NCI-H524 treated with DMSO at 0.1 percent for 48 hours (cell line): ENCODE measurements at places on chromosomes 3 and 15.
A peak's percentile ranks its signal among the peaks of the same experiment; 100 is the strongest.

DNA sequence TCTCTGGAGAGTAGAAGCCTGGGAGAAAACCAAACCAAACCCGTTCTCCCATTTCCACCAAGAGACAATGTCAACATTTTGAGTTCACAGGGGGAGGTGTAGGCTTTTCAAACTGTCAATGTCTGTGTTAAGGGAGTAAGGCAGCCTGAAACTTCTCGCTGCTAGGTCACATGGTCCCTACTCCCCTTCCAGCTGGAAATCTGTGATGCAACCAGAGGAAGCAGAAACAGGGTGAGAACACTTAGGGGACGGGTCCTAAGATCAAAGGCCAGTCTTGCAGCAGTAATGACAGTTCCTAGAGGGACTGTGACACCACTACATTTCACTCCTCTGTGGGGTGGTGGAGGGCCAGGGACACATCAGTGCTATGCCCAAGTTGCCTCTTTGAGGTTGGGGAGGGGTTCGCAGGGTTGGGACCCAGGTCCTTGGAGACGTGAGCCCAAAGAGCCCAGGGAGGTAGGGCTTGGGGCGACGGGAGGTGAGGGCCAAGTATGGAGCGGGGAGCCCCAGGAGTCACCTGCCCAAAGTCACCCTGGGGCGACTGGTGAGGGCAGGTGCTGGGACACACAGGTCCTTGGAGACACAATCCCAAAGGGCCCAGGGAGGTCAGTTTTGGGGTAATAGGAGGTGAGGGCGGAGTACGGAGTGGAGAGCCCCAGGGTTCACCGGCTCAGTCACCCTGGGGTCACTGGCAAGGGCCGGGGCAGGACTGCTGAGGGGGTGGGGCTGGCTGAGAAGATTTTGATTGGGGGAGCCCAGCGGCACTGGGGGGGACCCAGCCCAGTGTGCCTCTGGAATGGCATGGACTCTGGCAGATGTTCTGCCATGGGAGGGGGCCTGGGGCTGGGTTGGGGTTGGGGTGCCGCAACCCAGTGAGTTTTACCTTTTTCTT is 582 bp downstream of the GOLGA6L2 start:
- DNase-seq: no peak

- no peak for DNase-seq
These were observed 34.4 kb downstream of the RAF1 start for GRCh38 chr3:12629560-12629959.

GRCh38 chr3:108125550-108126071 is 34.8 kb upstream of the CD47 start:
- DNase-seq: no peak

GRCh38 chr3:88113311-88114162 is 36.2 kb upstream of the C3orf38 start:
- DNase-seq: no peak

DNA sequence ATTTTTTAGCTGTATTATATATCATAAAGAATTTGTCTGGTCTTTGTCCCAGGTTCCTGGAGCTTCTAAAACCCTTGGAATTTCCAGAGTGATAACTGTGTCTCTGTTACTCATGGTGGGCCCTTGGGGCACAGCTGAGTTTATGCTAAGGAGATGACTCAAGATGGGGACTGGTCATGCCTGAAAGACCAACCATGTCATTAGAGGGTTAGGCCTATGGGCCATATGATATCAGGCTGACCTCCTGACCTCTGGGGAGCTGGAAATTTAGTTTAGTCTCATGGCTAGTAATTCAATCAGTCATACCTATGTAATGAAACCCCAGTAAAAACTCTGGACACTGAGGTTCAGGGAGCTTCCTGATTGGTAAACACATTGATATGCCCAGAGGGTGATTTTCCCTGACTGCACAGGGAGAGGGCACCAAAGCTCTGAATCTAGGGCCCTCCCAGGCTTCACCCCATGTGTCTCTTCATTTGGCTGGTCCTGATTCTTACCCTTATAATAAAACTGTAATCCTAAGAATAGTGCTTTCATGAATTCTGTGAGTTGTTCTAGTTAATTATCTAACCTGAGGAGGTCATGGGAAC is 69.6 kb downstream of the EEFSEC start:
- no peak for DNase-seq

GRCh38 chr3:58646503-58646902 is 20.1 kb downstream of the FAM3D start:
- no peak for DNase-seq

DNA sequence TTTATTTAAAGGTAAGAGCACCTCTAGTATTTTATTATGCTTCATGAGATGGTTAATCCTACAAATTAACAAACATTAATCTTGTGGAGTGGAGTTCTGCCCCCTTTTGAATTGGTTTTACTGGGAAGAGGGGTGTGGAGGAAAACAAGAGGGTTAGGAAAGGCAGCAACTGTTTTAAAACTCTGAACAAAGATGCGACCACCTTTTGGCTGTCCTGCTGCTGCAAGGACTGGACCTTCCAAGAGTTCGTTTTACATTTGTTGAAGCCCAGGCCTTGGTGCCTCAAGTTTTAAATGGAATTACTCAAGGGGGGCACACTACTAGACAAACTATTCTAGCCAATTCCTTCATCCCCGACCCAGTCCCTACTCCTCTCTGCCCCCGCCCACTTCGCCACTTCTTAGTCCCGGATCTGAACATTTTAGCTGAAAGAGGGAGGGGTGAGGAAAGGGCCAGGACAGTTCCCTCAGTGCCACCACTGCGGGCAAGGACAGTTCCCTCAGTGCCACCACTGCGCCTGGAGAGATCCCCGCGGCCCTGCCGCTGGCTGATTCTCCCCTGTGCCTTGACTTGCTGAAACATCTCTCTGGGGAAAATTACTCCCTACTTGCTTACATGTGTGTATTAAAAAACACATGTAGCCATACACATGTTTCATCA is 11.2 kb downstream of the SOX2 start:
- no peak for DNase-seq

DNA sequence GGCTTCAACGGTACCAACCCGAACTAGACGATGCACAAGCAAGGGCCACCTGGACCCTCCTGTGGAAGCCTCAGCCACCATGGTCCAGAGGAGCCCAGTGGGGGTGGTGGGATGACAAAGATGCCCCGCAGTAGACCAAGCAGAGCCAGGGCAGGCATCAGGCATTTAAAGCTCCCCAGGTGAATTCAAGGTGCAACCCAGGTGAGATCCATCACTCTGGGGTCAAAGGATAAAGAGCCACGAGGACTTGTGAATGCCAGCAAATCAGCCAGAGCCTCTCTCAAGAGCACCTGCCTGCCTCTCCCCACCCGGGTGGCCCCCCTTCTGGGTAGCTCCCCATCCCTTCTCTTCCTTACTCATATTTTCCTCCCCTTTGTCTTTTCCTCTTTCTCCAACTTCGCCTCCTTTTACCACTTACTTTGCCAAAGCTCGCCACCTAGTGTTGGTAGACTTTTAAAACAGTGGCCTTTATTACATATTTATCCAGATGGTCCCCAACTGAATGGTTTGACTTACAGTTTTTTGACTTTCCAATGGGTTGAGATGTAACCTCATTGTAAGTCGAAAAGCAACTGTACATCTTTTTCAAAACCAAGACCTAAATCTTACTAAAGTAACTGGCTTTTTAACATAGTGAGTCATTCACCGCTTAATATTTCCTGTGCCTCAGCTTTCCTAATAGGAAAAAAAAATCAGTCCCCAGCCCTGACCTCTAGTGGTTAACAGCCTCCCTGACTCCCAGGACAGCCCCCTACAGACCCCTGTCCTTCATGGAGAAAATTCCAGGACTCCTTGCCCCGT is 18.8 kb downstream of the PLA2G4F start:
- DNase-seq: peak; percentile 59

- no peak for DNase-seq
These were observed 245.4 kb downstream of the GBE1 start for GRCh38 chr3:81516042-81516441.

GRCh38 chr3:177488740-177489139 is 291.5 kb upstream of the TBL1XR1 start:
- no peak for DNase-seq

DNA sequence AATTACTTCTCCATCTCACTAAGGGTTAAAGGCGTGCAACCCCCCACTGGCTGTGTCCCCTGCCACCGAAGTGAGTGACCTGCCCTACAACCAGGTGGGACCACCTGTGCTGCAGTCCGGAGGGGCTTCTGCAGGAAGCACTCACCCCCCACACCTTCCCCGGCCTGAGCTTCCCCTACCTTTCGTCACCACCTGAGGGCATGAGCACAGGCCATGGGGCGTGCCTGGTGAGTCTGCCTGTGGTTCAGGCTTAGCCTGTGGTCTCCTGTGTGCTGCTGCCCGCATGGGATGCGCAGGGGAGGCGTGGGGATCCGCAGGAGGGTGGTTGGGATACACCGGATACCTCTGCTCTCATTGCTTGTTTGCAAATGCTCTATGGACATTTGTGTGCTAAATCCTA is 46.0 kb downstream of the KLHL25 start:
- DNase-seq: no peak

DNA sequence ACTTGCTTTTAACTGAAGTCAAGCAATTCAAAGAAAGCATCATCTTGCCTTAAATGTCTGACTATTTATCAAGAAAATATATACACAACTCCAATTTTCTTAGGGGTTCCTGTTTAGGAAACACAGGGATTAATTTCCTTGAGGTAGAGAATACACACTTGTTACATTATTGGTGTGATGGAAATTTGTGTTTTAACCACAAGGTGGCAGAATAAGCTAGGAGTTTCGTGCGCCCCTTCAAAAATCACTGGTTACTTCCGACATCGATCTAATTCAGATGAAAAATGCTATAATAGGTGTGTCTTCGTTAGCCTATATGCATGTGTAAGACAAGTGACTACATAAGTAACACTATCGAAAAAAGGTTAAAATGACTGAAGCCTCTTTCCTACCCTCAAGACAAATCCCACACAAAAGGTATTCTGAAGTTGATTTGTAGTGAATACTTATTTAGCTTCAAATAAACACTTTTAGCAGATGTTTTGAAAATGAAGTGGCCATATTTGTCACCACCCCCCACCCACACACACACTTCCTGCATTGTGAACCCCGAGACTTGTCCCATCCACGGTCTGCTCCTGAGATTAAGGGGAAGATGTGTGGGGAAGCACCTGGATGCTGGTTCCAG is 246.5 kb downstream of the ROBO1 start:
- peak; percentile 11 for DNase-seq

DNA sequence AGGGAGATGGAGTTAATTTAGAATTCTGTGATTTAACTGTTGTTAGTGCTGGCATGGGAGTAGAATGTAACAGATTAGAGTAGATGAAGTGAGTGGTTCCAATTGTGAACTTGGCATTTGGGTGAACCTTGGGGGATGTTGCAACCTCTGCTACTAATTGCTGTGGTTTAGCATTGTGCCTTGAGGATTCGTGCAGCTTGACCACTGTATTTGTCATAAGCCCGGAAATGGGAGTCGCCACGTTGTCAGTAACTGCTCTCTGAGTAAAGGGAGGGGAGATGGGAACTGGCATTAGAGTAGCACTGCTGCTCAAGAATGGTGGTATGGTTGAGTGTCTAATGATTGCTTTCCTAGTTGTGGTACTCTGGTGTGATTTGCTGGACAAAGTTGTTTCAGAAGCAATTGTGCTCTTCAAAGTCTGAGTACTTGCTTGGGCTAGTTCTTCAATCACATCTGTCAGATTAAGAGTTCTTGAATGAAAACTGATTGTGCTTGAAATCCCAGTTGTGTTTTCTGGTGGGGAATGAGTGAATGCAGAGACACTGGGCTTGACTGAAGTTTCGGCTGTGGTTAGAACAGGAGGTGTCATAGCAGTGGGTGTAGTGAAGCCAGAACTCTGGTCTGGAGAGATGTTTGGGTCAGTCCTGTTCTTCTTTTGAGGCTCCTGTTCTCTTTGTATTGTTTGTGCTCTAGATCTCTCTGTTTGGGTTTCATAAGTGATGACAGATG is 15.4 kb downstream of the IGSF10 start:
- DNase-seq: no peak

DNA sequence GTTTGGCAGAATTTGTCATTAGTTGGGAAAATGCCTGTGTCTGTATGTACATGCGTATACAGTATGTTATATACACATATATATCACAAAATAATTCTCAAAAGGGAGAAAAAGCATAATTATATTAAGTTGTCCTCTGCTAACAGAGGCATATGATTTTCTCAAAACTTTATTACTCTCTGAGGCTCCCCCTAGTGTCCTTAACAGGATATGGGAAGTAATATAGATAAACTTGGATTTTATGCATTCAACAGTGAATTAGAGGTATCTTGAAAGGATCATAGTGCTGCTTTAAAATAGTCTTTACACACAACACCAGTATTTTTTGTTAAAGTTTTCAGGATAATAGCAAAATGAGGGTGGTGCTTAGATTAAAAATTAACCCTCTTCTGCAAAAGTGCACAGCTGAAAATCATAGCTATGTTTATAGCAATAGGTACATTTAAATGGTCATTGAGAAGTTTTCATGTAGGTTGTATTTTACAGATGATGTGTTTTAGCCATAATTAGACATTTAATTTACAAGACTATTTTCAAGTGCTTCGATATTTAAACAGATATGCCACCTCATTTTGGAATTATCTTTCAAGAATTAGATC is 454.0 kb upstream of the ROBO2 start:
- DNase-seq: no peak

GRCh38 chr15:27845535-27846369 is 253.4 kb downstream of the OCA2 start:
- DNase-seq: no peak

- DNase-seq: no peak
These were observed 163.4 kb downstream of the PTPRG start for GRCh38 chr3:61724801-61725200.

DNA sequence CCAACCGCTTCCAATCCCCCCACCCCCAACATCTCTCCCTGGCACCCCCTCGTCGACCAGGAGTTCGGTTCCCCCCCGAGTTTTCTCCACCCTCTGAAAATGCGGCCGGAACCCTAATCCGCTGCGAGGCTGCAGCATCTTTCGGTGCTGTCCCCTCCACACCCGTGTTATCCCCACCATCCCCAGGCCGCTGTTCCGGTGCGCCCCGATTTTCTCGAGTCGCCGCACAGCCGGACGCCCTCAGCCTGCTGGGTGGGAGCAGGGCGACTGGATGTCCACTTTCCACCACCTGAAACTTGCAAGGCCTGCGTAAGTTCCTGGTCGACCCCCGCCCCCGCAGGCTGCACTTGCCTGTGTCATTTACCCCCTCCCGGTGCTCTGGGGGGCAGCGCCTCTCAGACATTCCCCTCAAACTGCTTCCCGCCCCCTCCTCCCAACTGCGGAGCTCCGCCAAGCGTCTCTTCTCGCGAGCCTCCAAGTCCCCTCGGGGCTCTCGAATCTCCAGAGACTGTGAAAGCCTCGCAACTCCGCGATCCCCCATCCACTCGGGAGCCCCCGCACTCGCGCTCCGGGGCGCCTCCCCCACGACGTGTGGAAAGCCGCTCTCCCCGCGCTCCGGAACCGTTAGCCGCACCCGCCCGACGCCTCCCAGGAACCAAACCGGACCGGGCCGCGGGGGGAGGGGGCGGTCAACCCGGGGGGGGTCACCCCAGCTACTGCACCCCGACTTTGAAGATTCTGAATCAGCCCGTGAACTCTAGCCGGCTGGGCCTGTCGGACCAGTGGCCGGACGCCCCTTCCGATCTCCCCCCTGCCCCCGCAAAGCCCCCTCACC is 566 bp downstream of the ETV5 start:
- no peak for DNase-seq

- DNase-seq: no peak
These were observed 470.4 kb downstream of the ROBO1 start for GRCh38 chr3:79297245-79297960.
